Jurkat, Clone E6-1 (cell line): ENCODE measurements at places on chromosomes 1 and 21.

- no peak for DNase-seq
These were observed 16.1 kb downstream of the RRP15 start for GRCh38 chr1:218301217-218301616.

DNA sequence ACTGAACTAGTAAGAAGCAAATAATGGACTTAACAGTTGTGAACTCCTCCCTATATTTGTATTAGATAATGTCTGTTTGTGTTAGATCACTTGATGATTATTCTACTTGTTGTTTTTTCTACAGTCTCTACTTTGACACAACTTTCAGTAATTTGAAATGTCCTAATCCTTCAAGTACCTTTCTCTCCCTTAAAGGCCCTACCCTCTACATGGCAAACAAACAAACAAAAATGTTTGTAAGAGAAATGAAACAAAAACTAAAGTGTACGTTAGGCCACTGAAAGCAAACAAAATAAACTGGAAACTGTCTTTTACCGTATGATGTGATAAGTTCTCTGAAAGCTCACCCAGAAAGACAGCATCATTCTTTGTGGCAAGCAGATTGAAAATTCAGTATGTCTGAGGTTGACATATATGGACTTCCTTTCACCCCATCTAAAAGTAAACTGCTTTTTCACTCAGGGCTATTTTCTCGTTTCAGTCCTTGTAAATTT lies 255.9 kb upstream of the SNX7 start:
- DNase-seq, result peak; percentile 46

DNA sequence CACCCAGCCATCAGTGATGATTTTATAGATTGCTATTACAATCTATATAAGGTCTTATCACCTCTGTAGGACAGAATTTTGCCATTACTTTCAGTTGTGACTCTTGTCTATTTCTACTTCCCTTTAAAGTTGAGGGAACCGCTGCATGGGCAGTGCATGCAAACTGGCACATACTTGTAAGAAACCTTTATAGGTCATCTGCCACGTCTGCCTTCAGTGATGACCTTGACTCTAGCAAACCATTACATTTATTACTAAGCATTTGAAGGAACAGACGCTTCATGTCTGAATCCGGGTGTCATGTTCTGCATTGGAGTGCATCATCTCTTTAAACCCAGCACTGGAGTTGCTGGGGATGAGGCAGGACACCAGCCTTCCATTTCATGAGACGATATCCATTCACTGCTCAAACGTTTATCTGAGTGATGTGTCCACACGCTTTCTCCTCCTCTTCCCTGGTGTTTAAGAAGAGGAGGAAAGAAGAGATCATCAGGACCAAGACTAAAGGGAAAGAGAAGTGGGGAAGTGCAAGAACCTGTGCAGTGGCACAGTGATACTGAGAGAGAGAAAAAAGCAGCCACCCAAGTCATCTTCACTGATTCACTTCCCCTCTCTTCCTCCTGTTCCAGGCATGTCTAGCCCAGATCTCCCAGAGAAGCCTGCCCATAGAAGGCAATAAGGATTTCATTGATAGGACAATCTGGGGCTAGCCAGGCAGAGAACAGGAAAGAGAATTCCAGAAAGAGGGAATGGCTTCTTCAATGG lies 14.1 kb downstream of the CCSAP start:
- DNase-seq, result no peak

DNA sequence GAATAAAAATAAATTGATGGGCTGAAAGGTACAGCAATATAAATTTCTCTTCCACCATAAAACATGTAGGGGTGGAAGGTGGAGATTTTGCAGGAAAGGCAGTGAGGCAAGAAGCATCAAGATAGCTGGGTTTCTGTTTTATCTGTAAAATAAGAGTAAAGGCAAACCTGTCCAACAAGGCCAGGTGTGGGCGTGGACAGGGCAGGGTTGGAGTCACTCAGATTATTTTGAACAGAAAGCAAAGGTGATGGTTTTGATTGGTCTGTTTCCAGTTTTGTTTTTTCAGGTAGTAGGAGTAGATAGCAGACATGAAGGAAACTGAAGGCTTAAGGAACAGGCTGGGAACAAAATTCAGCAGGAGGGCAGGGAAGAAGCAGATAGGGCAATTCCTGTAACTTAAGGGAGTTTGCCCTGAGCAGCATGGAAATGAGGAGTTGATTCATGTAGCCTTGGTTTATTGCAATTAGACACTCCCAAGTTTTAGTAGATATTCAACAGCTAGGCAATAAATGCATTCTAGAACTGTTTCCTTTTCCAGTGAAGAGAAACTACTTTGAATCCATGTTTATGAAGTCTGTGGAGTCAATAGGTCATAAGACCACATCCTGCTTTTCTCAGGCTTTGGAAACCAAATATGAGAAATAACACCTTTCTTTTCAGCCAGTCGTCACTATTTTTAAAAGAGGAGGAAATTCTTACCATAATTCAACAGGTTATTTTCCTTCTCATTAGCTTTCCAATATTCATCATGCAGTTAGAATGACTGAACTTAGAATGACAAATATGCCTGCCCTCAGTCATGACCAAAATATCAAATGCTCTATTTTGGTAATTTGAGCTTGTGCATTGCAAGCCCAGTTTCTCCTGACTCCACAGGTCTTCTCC lies 38.7 kb upstream of the CD55 start:
- DNase-seq, result no peak

DNA sequence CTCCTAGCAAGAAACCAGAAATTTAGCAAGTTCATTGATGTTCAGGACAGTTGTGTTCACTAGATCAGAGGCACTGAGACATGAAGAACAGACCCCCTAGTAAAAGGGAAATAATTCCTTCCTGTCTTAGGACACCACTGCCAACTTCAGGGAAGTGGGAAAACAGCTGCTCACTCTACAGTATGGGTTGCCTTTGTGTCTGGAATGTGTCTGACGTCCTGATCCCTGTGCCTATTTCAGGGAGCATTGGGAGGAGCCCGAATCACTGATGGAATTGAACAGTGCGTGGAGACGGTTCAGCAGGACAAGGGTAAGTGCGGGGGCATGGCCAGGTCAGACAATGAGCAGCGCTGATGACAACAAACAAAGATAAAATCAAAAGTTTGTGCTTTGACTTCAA lies 21.0 kb downstream of the S100A11 start:
- DNase-seq, result no peak

DNA sequence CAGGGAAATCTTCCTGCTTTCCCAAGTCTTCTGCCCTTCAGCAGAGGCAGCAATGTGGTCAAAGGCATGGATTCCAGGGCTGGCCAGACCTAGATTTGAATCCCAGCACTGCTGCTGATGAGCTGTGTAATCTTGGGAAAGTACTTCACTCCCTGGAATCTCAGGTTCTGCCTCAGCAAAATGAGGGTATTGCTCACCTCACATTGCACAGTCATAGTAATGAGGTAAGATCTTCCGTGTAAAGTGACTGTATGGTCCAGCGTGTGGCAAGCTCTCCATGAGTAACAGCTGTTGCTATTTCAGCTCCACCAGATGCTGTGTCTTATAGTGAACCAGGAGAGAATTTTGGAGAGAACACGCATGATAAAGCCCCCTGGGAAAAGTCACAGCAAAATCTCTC lies 56.1 kb upstream of the F3 start:
- DNase-seq, result no peak

DNA sequence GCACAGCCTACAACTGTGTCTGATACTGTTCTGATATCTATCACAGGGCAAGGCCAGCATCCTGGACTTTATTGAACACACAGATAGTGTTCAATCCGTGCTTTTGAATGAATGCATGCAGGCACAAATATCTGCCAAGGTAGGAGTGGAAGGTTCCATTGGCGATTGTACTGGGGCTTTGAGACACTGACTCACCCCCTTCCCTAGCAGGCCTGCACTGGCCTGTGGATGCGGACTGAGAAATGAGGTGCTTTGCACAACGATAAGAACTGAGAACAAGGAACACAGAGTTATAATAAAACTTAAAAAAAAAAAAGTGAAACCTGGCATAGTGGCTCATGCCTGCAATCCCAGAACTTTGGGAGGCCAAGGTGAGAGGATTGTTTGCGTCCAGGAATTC lies 62.4 kb upstream of the NGF start:
- DNase-seq, result no peak

DNA sequence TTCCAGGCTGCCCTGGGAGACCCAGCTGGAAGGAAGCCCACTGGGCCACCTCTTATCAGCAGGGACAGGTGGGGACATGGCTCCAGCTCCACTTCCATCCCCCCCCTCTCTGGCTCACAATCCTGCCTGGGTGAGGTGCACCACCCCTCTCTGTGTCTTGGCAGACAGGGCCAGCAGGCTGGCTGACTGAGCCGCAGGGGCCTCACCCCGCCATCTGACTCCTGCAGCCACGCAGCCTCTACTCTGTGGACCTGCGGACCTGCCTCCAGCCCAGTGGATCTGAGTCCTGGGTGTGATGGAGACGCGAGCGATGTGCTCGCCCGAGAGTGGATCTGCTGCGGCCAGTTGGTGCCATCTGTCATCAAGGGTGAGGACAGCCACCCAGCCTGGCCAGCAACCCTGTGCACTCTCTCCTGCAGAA lies 30.1 kb downstream of the RCC2 start:
- DNase-seq, result no peak

DNA sequence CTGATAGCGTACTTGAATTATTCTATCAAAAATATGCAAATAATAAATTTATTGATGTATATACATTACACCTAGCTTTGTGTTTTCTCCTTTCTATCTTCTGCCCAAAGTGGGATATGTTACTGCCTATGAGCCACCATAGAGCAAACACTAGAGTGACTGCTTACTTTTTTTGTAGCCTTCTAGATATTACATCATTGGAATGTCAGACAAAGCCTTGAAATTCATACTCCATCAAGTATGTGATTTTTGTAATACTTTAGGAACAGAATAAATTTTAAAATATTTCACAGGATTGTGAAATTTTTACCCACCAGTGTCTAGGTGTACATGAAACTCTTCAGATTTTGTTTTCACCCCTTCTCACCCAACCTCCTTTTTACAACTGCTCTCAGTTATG lies 787.6 kb downstream of the USP25 start:
- DNase-seq, result no peak

DNA sequence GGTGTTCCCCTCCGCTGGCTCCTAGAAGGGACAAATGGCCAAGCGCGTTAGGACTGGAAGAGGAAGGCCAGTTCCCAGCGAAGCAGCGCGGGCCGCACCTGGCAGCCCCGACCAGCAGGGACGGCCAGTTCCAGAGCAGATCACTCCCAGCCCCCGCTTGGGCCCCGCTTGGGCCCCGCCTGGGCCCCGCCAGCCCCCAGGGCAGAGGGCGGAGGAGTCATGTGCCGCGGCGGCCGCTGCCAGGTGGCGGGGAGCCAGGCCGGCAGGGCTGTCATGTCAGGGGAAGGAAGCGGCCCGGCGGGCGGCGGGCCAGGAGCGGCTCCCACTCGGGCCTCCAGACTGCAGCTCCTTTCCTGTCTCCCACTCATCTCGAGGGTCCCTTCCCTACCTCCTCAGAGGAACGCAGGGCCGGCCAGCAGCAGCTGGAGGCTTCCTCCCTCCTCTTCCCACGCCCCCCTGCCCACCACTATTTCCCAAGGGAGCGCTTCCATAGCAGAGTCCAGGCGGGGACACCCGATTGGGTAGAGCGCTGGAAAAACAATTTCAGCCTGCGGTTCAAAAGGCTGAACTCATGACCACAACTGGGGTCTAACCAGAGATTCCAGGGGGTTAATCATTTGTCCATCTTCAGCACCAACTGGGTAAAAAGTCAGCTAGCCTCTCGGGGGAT lies 16.5 kb downstream of the ZNF697 start:
- DNase-seq, result no peak

DNA sequence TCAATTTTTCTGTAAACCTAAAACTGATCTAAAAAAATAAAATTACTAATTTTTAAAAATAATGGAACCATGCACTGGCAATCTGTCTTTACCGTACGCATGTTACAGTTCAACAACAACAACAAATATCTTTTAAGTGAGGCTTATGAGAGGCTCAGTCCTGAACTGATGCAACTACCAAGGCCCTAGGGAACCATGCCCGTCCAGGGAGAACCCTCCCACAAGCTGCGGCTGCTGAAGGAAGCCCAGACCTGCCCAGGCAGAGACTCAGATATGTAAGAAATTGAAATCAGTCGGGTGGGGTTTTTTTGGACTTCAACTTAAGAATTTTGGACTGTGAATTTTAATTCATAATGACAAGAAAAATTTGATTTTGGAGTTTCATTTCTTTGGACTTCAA lies 91.1 kb downstream of the NPHP4 start:
- DNase-seq, result no peak

DNA sequence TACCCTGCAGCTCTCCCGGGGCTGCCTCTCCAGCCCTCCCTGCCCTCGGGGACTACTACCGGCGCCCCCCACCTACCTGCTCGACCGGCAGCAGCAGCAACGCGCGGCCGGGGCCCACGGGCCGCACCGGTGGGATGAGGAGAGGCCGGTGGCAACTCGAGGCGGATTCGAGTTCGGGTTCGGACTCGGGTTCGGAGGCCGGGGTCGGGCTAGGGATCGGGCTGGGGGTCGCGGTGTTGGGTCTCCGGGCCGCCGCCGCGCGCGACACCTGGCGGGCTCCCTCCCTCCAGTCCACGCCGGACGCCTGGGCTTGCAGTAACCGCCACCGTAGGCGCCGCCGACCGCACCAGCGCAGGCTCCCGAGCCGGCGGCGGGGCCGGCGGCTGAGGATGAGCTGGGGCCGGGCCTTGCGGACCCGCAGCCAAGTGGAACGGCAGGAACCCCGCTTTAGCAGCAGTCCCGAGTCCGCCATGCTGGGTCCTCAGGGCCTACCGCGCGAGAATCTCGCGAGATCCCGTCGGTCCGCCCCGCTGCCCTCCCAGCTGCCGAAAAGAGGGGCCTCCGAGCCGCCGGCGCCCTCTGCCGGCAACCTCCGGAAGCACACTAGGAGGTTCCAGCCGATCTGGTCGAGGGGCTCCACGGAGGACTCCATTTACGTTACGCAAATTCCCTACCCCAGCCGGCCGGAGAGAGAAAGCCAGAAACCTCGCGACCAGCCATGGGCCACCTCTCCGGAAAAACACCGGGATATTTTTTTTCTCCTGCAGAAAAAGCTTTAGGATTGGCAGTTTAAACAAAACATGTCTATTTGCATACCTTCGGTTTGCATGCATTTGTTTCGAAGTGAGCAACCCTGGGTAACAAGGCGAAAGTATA lies at the start of gene NOL9:
Gene NOL9 (minus strand): TSS at position 483 of the 876 bp plus-strand sequence. CDS start 11 bp downstream, at position 472.
- DNase-seq, result peak; percentile 85

- no peak for DNase-seq
These were observed 2.5 kb downstream of the LMX1A start for GRCh38 chr1:165353731-165354671.

- DNase-seq, result no peak
These were observed 430 bp downstream of the FAM167B start for GRCh38 chr1:32247452-32247851.

DNA sequence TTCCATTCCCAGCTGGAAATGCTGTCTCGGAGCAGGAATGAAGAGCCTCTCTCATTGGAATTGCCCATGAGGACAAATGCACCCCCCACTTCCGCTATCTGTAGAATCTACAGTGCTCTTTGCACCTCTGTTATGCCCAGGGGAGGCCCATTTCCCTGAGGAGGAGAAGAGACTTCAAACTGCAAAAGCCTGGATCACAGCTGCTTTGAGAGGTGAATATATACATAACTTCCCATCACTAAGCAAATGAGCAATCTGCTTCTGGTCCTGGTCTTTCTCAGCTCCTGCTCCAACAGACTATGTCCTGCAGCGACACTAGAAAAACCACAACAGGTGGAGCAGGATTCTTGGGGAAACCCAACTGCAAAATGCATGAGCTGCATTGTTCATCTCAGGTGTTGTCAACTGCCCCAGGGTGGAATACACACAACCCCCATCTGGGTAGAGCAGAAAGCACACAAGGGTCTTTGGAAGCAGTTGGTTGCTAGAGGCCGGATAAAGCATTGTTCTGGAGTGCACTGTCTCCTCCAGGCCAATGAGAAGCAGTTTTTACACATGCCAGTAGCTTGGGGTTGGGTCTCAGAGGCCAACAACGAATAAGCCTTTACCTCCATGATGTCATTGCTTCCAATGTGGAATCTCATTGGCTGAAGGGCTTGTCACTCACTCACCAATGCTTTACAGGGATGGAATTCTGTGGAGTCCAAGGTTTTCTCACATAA lies 67.7 kb upstream of the RAB4A start:
- peak; percentile 84 for DNase-seq
